ENCODE measurements at places on chromosomes 2 and 18. TPM values are rescaled to one million over a fixed set of nuclear protein-coding genes. Genes with fewer than 3 reads are reported as not detected.

- no peak overlapping the region for H3K27ac ChIP-seq
- H3K27me3 ChIP-seq, result peaks cover 55% of the 10 kb centered on the region
- peaks cover 2% of the 10 kb centered on the region for H3K36me3 ChIP-seq
Measured at GRCh38 chr2:31428001-31428418, 13.5 kb upstream of the XDH start.

GRCh38 chr2:22855081-22855480 lies 529.9 kb upstream of the KLHL29 start:
- no peaks in the 10 kb centered on the region for H3K36me3 ChIP-seq
- no peak overlapping the region for H3K4me3 ChIP-seq
- H3K27ac ChIP-seq, result no peak overlapping the region
- no peaks in the 10 kb centered on the region for H3K4me1 ChIP-seq

DNA sequence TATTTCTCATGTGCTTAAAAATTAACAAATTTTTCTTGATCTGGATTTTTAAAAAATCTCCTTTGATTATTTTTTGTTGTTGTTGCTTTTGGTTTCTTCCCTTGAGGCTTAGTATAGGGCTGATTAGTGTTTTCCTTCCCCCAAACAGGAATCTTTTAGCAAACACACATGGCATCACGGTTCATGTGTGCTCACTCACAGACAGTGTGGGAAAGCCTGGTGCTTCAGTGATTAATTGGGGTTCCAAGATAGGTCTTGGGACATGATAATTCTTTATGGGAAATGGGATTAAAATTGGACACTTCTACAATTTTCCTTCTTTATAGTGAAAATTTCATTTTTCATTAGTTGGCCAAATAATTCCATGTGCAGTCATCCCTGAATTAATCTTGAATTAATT lies 153.9 kb upstream of the SOX11 start:
- no peaks in the 10 kb centered on the region for H3K36me3 ChIP-seq
- no peak overlapping the region for H3K4me3 ChIP-seq
- no peak overlapping the region for H3K27ac ChIP-seq

DNA sequence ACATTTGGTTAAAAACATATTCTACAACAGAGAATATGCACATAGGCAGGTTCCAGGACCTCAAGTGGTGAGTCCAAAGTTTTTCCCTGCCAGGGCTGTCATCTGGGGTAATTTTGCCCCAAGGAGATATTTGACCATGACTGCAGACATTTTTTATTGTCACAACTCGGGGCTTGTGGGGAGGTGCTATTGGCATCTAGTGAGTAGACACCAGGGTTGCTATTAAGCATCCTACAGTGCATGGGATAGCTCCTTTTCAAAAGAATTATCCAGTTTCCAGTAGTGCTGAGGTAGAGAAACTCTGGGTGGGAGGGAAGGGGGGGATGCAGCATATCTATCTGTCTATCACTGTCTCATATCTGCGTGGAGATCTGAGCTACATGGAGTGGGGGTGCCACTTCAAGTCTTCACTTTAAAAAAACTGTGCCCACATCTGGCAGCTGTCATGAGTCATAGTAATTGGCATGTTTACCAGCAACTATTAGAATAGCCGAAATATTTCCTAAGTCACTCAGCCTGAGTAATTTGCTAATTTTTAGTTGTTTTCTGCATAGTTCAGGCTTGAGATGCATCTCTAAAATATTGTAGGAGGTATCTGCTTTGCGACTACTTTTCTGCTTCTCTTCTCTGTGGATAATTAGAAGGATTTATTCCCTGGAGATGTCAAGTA lies 254.0 kb upstream of the RBMS1 start:
- H3K27ac ChIP-seq, result no peak overlapping the region
- DNase-seq, result no peak
- H3K4me3 ChIP-seq, result no peak overlapping the region
- H3K27me3 ChIP-seq, result no peaks in the 10 kb centered on the region
- no peaks in the 10 kb centered on the region for H3K4me1 ChIP-seq
- peaks cover 2% of the 10 kb centered on the region for H3K36me3 ChIP-seq

- DNase-seq, result no peak
- H3K27me3 ChIP-seq, result peaks cover 35% of the 10 kb centered on the region
- H3K4me3 ChIP-seq, result no peak overlapping the region
- no peak overlapping the region for H3K27ac ChIP-seq
- H3K4me1 ChIP-seq, result peaks cover 3% of the 10 kb centered on the region
Measured at GRCh38 chr2:3670941-3671340, 12.9 kb downstream of the ALLC start.

DNA sequence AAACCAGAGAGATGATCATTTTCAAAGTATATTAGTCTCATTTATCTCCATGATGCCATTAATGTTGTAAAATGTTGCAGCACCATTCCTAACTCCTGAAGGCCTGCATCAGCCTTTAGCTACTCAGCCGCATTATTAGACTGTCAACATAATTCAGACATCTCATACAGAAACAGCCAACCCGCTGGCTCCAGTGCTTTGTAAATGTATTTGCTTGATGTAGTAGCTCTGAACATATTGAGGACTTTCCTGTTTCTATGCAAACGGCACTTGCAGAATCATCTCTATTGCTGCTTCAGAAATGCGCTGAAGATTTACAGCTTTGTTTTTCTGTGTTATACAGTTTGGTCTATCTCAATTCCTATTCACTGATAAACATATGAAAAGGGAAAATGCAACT lies 372.2 kb downstream of the DSEL start:
- H3K36me3 ChIP-seq, result no peaks in the 10 kb centered on the region
- peaks cover 2% of the 10 kb centered on the region for H3K4me1 ChIP-seq
- H3K27me3 ChIP-seq, result no peaks in the 10 kb centered on the region
- no peak overlapping the region for H3K27ac ChIP-seq

- no peak for DNase-seq
- peak overlapping the region; percentile 99 for H3K27ac ChIP-seq
- peaks cover 52% of the 10 kb centered on the region for H3K4me1 ChIP-seq
Measured at GRCh38 chr2:174633623-174633930, 36.0 kb upstream of the WIPF1 start.

DNA sequence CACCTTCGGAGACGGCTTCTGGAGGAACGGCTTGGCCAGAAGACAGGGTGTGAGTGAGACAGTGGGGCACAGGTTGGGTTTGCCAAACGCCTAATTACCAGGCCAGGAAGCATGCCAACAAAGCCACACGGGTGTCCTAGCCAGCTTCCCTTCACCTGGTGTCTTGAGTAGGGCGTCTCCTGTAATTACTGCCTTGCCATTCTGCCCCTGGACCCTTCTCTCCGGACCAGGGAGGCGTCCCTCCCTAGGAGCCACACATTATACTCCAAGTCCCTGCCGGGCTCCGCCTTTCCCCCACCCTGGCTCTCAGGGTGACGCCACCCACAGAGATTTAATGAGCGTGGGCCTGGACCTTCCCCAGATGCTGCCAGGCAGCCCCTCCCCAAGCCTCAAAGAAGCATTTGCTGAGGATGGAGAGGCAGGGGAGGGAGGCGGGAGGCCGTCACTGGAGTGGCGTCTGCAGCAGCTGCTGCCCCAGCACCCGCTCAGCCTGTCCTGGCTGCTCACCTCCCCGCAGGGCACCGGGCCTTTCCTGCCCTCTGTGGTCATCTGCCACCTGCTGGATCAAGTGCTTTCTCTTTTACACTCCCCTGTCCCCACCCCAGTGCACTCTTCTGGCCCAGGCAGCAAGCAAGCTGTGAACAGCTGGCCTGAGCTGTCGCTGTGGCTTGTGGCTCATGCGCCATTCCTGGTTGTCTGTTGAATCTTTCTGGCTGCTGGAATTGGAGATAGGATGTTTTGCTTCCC lies 20.7 kb downstream of the FOSL2 start:
- peaks cover 34% of the 10 kb centered on the region for H3K4me1 ChIP-seq
- H3K4me3 ChIP-seq, result peak overlapping the region; percentile 3
- no peak for DNase-seq

- H3K36me3 ChIP-seq, result no peaks in the 10 kb centered on the region
- H3K27me3 ChIP-seq, result peaks cover 79% of the 10 kb centered on the region
- H3K27ac ChIP-seq, result no peak overlapping the region
- H3K4me3 ChIP-seq, result no peak overlapping the region
Measured at GRCh38 chr2:33107690-33108482, 161.1 kb downstream of the LTBP1 start.

DNA sequence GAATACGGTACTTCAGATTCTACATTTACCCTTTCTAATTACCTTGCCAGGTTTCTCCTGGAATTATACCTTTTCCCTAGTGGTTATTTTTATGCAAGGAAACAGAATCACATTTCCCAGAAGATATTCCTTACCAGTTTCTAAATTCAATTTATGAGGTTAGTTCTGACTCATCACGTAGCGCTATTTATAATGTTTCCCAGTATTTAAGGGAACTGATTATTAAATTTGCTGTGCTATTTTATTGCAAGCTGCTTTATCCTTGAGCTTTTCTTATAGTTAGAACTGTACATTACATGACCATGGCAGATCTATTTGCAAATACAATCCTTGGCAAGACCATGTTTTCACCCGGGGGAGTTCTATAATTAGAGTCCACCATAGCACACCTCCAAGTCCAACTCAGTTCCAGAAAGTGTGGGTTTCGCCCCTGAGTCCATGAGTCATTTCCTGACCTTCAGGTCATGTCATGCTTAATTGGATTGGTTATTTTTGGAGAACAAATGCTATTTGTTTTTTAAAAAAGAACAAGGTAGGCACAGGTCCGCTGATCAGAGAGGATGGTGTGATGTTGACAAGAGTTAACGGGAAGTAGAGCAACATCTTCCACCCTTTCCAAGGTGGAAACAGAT lies 126.6 kb downstream of the ZNF532 start:
- H3K4me1 ChIP-seq, result no peaks in the 10 kb centered on the region
- DNase-seq, result no peak
- no peak overlapping the region for H3K4me3 ChIP-seq
- H3K27ac ChIP-seq, result no peak overlapping the region
- H3K27me3 ChIP-seq, result peaks cover 18% of the 10 kb centered on the region
- no peaks in the 10 kb centered on the region for H3K36me3 ChIP-seq

DNA sequence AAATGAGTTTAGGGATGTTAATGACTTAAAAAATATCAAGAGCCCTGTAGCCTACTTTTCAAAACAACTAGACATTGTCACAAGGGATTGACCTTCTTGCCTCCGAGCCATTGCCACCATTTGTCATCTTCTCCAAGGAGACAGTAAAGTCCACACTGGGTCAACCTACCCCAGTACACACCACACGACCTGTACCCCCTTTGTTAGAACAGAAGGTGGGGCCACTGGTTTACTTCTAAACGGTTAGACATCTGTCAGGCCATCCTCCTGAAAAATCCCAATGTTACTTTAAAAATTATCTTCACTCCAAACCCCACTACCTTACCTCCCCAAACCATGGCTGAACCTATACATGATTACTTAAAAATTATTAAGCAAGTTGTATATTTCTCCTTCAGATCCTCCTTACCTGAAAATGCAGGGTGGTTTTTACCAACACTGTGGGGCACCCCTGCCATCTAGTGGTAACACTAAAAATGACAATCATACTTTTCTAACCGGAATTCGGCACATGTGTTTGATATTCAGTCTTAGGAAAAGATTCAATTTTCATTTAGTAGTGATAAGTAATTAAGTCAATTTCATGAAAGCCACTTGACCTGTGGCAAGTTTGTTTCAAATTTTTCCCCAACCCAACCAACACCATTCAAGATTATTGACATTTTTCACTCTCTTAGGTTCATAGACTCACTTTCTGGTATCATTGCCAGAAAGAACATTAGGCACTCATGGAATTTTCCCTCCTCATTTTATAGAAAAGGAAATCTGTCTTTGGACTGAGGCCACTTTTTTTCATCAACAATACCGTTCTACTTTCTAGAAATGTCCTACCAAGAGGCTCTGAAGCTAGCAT lies 265.3 kb upstream of the PKDCC start:
- no peak overlapping the region for H3K4me3 ChIP-seq
- H3K27me3 ChIP-seq, result peaks cover 35% of the 10 kb centered on the region
- no peaks in the 10 kb centered on the region for H3K36me3 ChIP-seq
- no peaks in the 10 kb centered on the region for H3K4me1 ChIP-seq
- DNase-seq, result peak; percentile 8

DNA sequence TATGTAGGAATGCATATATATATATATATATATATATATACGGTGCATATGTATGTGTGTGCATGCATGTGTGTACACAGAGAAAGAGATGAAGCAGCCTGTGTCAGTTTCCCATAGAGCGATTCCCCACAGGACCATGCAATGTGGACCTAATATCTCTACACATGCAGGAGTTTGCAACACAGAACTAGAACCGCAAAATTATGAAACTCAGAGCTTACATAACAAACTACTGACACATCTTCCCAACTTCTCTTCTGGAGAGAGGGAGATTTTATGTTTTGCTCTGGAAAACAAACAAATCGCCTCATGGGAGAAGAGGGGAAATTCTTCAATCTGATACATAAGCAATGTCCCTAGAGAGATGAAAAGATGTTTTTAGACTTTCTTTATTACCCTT lies 377.2 kb downstream of the LRATD1 start:
- H3K27me3 ChIP-seq, result no peaks in the 10 kb centered on the region
- no peak overlapping the region for H3K4me3 ChIP-seq
- H3K36me3 ChIP-seq, result no peaks in the 10 kb centered on the region
- no peak for DNase-seq
- no peaks in the 10 kb centered on the region for H3K4me1 ChIP-seq
- H3K27ac ChIP-seq, result no peak overlapping the region

GRCh38 chr18:10400534-10401307 lies 53.7 kb upstream of the APCDD1 start:
- no peaks in the 10 kb centered on the region for H3K4me1 ChIP-seq
- no peak overlapping the region for H3K27ac ChIP-seq
- DNase-seq, result no peak
- peaks cover 28% of the 10 kb centered on the region for H3K27me3 ChIP-seq

DNA sequence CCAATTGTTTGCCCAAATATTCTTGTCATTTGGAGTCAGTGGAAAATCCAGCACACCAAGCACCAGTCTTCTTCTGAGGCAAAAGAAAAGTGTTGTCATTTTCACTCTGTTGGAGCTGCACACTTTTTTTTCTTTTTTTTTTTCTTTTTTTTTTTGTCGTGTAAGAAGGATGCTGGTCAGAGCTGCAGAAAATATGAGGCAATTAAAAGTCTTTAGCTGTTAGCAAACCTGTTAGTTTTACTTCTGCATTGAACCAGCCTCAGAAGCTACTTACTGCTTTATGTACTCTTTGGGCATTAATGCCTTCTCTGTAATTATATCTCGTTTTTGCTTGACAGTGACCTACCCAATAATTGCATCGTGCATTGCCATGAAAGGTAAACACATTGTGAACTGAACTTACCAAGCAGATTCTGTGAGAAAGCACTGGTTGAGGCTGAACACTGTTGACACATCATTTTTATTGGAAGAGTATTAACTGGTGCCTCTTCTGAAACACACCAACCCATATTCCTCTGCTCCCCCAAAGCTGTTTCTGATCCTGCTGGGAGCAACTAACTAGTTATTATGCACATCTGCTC lies 165.4 kb downstream of the CAPN13 start:
- no peak overlapping the region for H3K27ac ChIP-seq
- no peak for DNase-seq
- peaks cover 5% of the 10 kb centered on the region for H3K36me3 ChIP-seq

DNA sequence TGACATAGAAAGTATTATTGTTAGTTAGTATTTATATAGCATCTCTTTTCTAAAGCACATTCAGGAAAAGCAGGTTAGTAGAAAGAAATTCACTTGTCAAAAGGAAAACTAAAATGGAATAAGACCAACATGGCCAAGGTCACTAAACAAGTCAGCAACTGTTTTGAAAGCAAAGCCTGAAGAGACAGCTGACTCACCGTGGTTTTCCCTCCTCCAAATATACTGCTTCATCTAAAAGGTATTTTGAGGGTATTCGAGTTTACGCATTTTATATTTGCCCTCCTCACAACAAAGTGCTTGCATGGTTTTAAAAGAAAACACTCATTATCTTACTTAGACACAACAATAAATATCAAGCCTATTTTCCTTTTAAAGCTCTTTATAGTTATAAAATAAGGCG lies 24.0 kb downstream of the ZNF385B start:
- no peak overlapping the region for H3K4me3 ChIP-seq
- no peak for DNase-seq
- peaks cover 2% of the 10 kb centered on the region for H3K4me1 ChIP-seq
- peaks cover 10% of the 10 kb centered on the region for H3K27me3 ChIP-seq

The HJURP gene
- 1.1 TPM for total RNA-seq

The XDH gene
- total RNA-seq, result 0.16 TPM

The WDR43 gene
- total RNA-seq, result 66.6 TPM

The TRABD2A gene
- total RNA-seq, result 93.7 TPM

The MOGAT1 gene
- not detected for total RNA-seq

Measured in T-helper 17 cell (primary cell).